ENCODE measurements at places on chromosomes 5 and 9. TPM values are rescaled to one million over a fixed set of nuclear protein-coding genes. Genes with fewer than 3 reads are reported as not detected.

Gene PTGES
- 7.3 TPM for polyA plus RNA-seq

Gene PCDHB3
- 3.7 TPM for polyA plus RNA-seq

Gene TIMD4
- polyA plus RNA-seq, result 0.58 TPM

Gene ZFP2
- 6.2 TPM for polyA plus RNA-seq

Gene PFN3
- 4.1 TPM for polyA plus RNA-seq

Gene STARD4
- 21.0 TPM for polyA plus RNA-seq

Gene ARRDC1
- 49.0 TPM for polyA plus RNA-seq

Gene NRARP
- polyA plus RNA-seq, result 5.7 TPM

Gene POLR3G
- polyA plus RNA-seq, result 4.1 TPM

Gene CLIC3
- polyA plus RNA-seq, result 1.2 TPM

Gene CDC20B
- polyA plus RNA-seq, result 0.95 TPM

Gene HTR1A
- not detected for polyA plus RNA-seq

Gene SLC4A9
- polyA plus RNA-seq, result 17.6 TPM

Gene SLC36A3
- not detected for polyA plus RNA-seq

Gene OXCT1
- 67.2 TPM for polyA plus RNA-seq

Gene DRD1
- polyA plus RNA-seq, result 0.03 TPM

Gene SLC46A2
- 0.52 TPM for polyA plus RNA-seq

Gene GLDC
- 19.6 TPM for polyA plus RNA-seq

Measured in left renal cortex interstitium (tissue), 4 donors.